Sigmoid colon (tissue), 7 donors: ENCODE measurements at places on chromosomes 4 and X. TPM values are rescaled to one million over a fixed set of nuclear protein-coding genes. Genes with fewer than 3 reads are reported as not detected.

ERCC6L gene
- total RNA-seq = 0.16 TPM

MND1 gene
- total RNA-seq = not detected

RP2 gene
- 10.7 TPM for total RNA-seq

GNRHR gene
- total RNA-seq = not detected

- DNase-seq = peak; percentile 93
Measured at GRCh38 chr4:8319731-8320385, 50.3 kb downstream of the HTRA3 start.

DNA sequence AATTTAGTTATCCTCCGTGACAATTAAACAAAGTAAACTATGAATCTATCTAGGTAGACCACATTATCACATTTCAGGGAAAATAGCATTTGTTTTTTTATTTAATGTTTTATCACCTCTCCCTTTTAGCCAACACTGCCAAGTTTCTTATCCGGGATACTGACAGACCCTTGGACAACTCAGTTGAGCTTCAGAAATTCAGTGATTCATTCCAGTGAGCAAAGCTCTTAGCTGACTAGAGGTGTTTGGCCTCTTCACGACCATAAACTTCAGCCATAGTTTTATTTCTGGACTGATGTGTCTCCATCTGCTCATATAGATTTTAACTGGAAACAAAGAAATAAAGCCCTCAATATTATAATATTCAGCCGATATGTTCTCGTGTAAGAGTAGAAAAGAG is 15.2 kb downstream of the SLITRK2 start:
- DNase-seq = no peak

DNA sequence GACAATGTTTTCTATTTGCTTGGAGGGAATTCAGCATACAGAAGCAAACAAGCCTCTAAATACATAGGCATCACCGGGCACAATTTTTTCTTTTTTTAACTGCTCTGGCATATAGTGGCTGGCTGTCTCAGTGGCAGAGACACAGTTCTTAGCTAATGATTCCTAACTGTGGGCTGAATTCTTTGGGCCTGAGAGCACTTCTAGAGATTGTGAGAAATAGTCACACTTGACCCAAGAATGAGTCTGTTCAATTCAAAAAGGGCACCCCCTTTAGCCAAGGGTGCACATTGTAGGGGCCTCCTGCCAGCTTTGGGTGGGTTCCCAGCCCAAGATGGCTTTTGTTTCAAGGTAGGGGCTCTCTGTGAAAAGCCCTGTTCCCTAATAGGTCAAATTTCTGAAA is 345.7 kb downstream of the ARHGAP10 start:
- DNase-seq = no peak

- no peak for DNase-seq
Measured at GRCh38 chrX:74902806-74903205, 22.4 kb downstream of the NEXMIF start.

DNA sequence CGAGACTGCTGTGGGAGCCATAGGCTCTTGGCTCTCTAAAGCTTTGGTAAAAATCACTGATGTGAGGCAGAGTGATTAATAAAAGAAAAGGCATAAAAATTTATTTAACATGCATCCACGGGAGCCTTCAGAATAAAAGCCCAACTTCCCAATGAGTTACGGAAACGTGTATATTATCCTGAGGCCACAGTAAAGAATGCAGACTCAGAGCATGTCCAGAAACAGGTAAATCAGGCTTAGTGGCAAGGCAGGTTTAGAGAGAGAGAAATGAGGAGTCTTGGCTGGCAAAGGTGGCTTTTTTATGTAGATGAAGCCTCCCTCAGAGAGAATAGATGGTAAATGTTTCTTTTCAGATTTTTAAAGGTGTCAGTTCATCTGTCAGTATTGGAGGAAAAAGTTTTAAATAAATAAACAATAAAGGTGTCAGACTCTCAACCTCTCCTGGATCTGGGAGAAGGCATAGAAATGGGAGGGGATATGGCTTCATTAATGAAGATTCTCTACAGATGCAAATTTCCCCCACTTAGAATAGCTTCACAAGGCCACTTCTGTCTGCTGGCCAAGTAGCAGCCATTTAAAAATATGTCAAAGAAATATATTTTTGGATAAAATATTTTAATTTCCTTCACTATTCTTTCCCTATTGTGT is 24.0 kb downstream of the C4orf51 start:
- DNase-seq = no peak

- no peak for DNase-seq
Measured at GRCh38 chr4:125306112-125306511, 8.6 kb upstream of the FAT4 start.

GRCh38 chrX:79371101-79371500 is 4.0 kb upstream of the ITM2A start:
- DNase-seq = no peak

- no peak for DNase-seq
Measured at GRCh38 chr4:22389240-22389870, 126.5 kb downstream of the ADGRA3 start.

GRCh38 chr4:165118256-165118909 is 5.7 kb upstream of the TMEM192 start:
- DNase-seq = no peak

GRCh38 chrX:74178536-74178935 is 125.4 kb upstream of the ZCCHC13 start:
- no peak for DNase-seq

- no peak for DNase-seq
Measured at GRCh38 chrX:20796450-20796849, 529.7 kb upstream of the RPS6KA3 start.

GRCh38 chr4:124061413-124061812 is 651.1 kb downstream of the ANKRD50 start:
- no peak for DNase-seq
